ENCODE measurements at places on chromosomes 5 and 9.

- DNase-seq, result no peak
These were observed 23.2 kb downstream of the ECM2 start for GRCh38 chr9:92512622-92513021.

GRCh38 chr5:29148581-29148980, 2044.9 kb upstream of the CDH6 start:
- DNase-seq, result no peak

DNA sequence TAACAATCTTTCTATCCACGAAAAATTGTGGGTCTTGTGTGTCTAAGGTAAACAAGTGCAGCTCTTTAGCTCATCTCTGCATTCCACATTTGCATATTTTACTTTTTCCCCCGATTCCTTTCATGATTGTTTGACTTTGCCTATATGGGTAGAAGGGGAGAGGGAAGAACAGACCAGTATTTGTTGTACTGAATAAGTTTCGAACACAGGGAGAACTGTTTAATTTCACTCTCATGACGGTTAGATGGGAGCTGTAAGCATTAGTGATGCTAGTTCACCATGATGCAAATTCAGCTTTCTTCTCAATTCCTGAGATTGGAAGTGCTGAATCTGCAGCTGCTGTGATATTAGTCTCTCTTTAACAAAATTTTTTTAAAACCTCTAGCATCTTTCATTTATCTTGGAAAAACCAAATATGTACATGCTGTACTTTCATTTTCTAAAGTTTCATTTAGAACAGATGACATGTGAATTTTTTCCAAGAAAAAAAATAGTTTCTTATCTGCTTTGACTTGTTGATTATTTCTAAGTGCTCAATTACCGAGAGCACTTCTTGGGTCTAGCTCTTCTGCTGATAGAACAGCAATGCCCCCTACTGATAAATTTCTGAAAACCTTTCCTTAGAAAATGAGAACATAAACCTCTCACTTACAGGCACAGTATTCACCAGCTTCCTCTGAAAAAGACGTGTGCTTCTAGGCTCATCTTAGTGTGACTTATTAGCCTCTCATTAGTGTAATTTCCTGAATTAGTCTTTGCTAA, 149.5 kb downstream of the BAAT start:
- DNase-seq, result peak; percentile 2

GRCh38 chr9:99606957-99607356, 214.7 kb upstream of the NR4A3 start:
- no peak for DNase-seq

GRCh38 chr5:124806373-124807077, 60.1 kb upstream of the ZNF608 start:
- DNase-seq, result no peak

- no peak for DNase-seq
These were observed 1446.4 kb upstream of the WWC1 start for GRCh38 chr5:166845044-166845443.
